ENCODE measurements at places on chromosomes 6 and 20.

- no peak for DNase-seq
Measured at GRCh38 chr6:170067923-170068360, 222.9 kb downstream of the DLL1 start.

DNA sequence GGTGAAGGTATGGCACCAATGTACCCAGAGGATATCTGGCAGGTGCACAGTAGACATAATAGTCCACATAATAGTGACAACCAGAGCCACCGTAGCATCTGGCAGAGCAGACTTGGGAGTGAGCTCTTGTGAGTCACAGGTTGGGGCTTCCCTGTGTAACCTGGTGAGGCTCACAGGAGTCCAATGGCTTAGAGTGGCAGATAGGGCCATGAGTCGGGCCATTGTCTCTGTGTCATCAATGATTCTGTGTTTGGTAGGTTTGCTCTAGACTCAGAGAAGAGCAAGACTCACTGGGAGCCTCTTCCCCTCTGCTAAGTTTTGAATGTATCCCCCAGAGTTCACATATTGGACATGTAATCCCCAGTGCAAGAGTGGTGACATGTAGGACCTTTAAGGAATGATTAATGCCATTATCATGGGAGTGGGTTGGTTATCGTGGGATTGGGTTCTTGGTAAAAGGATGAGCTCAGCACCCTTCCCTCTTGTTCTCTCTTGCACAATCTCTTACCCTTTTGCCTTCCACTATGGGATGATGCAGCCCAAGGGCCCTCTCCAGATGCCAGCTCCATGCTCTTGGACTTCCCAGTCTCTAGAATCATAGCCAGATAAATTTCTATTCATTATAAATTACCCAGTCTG lies 22.6 kb upstream of the SIRPA start:
- DNase-seq: no peak

GRCh38 chr20:46293084-46293483 lies 15.2 kb downstream of the CDH22 start:
- DNase-seq: peak; percentile 20

DNA sequence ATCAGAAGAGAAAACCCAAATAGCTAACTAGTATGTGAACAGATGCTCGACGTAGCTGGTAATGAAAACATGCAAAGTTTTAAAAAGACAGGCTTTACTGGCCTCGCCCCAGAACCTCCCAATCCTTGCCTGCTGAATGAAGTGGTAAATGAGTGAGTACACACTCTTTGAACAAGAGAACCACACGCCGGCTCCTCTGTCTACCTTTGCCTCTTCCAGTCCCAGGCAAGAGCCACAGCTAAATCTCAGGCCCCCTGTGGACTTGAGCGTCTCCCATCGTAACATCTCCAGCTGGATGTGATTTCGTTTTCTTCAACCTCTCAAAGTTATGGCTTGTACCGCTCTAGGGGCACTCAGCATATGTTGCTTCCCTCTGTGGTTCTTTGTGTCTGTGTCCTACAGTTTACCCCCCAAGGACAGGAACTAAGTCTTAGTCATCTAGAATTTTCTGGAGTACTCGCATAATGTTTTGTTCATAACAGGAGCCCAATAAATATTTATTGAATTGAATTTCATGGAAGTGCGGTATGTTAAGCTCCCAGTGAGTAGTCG lies 153.2 kb upstream of the TAB2 start:
- DNase-seq: no peak
